NCI-H1694 treated with DMSO at 0.1 percent for 48 hours (cell line): ENCODE measurements at places on chromosomes 4 and X.

GRCh38 chrX:65014230-65014629 lies 38.0 kb upstream of the ZC4H2 start:
- DNase-seq = no peak

DNA sequence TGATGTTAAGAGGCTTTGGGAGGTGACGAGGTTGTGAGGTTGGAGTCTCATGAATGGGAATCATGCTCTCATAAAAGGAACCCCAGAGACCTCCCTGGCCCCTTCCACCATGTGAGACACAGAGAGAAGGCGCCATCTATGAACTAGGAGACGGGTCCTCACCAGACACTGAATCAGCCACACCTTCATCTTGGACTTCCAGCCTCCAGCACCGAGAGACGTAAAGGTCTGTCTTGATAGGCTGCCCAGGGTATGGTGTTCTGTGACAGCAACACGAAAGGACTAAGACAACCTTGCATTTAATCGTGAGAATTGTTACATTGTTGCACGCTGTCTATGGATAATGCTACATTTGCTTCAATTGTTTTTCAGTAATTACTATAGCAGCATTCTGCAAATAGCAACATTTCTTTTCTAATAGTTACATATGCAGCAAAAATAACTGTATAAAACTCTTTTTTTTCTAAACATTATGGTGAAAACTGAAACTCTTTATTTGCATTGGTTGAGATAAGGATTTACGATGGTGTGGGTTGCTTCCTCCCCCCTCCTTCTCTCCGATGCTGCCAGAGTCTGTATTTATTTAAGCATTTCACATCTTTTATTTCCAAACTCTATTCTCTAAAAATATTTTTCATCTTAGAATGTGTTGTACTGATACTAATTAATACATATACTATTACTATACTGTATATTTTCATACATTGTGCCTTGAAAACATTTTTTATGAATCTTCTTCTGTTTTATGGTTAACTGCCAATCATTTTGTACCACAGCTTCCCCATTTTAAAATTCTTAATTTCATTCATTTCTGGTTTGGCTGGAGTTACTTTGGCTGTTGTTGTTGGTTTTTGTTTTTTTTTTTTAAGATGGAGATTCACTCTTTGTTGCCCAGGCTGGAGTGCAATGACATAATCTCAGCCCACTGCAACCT lies 26.4 kb upstream of the AKAP17A start:
- no peak for DNase-seq

GRCh38 chr4:111362941-111363361 lies 740.1 kb upstream of the PITX2 start:
- no peak for DNase-seq

GRCh38 chr4:604131-604530 lies 21.2 kb upstream of the PDE6B start:
- no peak for DNase-seq

DNA sequence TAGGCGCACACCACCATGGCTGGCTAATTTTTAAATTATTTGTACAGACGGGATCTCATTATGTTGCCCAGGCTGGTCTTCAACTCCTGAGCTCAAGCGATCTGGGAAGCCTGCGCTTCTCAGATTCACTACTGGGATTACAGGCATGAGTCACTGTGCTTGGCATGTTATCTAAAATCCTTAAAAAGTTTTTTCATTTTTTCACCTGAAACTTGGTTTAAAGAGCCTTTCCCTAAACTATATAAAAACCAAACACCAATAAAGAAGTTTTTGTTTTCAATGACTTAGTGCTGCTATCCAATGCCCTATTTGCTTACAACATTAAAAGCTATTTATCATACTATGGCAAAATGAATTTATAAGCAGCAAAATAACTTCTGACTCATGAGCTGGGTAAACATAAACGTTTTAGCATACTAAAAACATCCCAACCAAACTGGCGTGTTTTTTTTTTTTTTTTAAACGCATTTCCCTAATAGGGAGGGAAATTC lies 127.8 kb downstream of the UBE2K start:
- DNase-seq = no peak

DNA sequence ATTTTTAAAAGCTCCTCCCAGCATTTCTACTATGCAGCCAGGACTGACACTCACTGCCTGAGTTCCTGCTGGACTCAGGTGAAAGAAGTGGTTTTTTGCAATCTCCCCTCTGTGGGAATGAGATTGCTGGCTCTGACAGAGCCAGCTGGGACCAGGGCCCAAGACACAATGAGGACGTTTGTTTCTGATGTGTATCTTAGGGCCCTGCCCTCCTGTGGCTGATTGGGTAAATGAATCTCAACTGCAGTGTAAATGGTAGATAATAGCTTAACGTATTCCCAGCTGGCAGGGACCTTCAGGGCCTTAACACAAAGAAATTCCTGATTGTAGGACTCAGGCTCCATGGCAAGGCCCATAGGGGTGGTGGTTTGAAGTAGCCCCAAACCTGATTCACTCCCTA lies 85.8 kb upstream of the PRPS1 start:
- peak; percentile 4 for DNase-seq

DNA sequence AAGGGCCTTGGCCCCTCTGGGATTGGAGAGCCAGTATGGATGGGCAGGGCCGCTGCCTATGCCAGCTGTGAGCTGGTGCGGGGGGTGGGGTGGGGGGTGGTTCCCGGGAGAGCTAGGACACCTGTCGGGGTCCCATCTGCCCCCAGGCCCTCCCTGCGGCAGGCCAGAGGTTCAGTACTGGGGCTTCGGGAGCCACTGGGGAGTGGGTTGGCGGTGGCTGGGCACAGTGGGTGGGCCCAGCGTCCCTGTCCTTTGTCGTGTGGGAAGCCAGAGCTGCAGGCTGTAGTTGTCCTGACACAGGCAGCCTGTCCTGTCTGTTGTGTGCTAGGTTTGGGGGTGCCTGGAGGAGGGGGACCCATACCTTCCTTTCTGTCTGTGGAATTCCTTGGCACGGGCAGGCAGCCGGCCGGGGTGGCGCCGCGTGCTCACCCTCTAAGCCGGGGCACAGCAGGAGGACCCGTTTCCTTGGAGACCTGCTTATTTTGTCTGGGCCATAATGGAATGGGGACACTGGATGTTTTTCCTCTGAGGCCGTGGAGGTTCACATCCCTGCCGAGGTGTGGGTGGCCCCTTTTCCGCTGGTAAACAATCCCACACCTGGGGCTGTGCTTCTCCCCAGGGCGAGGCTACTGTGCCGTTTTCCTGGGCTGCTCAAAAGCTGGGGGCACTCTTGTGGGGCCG lies 14.8 kb downstream of the DOK7 start:
- DNase-seq = no peak

- DNase-seq = no peak
Observed at GRCh38 chrX:118448273-118448783, 47.3 kb upstream of the DOCK11 start.

DNA sequence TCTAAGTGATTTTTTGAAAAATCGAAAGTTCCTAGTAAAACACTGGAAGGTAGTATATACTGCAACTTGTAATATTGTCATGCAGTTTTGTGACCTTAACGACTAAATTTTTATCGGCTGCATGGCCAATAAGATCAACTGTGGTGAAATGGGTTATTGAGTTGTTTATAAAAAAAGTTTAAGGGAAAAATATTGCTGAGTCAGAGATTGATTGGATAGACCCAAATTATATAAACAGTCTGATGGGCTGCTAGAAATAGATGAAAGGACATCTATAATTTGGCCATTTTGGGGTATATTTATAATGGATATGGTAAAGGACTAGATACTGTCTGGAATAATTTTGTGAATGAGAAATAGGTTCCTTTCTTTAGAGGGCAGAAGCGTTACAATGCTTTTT lies 56.2 kb downstream of the MGST2 start:
- no peak for DNase-seq

- DNase-seq = no peak
Observed at GRCh38 chr4:89570931-89571330, 263.3 kb upstream of the GPRIN3 start.

DNA sequence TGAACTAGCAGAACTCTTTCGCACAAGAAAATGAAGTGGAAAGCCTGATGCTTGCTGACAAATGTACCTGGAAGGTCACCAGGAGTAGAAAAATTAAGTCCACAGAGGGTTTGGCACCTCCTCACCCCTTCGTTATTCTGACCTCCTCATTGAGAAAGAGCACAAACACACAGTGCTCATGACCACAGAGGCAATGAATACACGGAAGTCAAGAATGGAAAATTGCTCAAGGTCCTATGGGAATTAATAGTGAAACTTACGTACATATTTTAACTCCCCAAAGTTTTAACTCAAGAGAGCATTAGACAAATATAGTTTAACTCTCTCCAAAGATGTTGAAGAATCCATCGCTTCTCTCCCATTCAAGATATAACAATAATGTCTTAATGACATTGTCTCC lies 83.6 kb upstream of the CAMK2D start:
- DNase-seq = no peak

DNA sequence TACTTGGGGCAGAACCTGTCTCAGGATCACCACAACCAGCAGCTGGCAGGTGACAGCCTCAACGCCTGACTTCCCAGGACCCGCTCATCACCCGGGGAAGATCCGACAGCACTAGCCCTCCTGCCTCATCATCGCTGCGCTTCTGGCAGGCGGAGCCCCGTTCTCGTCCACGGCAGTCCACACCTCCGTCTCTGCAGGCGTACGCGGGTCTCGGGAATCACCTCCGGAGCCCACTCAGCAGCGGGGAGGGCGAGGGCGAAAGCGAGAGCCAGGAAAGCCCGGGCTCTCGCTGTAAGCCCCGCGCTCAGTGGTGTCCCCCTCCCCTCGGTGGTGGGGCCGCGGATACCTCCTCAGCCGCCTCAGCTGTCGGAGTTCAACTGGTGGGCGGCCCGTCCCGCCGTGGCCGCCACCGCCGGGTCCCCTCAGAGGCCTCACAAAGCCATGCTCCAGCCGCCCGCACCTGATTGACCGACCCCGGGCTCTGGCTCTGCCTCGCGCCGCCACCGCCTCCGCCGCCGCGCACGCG lies 518 bp upstream of the CNKSR2 start:
- peak; percentile 11 for DNase-seq

GRCh38 chr4:145180298-145181090 lies at the start of gene OTUD4:
OTUD4 (minus strand) TSS chr4:145180589; CDS start chr4:145179973, 616 bp downstream.
- DNase-seq = peak; percentile 79

DNA sequence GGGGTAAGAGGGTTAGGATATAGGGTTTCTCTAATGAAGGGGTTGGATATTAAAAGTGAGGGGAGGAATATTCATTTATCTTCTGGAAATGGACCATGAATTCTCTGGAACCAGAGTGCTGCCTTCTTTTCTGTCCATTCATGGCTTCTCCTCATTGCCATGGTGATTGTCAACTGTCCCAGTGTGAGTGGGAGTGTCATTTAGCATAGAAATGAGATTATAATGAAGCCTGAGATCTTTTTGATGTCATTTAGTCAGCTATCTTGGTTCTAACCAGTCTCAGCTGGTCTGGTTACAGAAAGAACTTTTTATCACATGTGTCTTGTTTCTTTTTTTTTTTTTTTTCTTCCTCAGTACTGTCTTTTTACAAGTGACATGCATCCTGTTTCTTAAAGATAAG lies 497.3 kb upstream of the PITX2 start:
- DNase-seq = no peak

GRCh38 chr4:108272561-108272960 lies 103.8 kb upstream of the LEF1 start:
- no peak for DNase-seq

DNA sequence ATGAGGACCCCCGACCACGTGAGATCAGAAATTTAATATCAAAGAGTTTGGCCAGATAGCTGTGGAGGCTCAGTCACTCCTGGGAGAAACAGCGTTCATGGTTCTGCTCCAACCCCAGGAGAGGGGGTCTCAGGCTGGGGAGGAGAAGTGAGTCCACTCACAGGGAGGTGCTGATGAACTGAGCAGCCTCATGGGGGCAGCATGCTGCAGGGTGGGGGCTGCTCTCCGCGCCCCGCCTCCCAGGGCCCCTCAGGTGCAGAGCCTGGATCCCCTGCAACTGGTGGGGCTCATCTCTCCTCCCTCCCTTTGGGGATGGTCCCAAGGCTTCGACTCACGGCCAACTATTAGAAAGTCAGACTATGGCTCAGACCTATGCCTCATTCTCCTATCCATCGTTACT lies 26.6 kb upstream of the C4orf50 start:
- no peak for DNase-seq
